ENCODE measurements at places on chromosomes 1 and 21.

DNA sequence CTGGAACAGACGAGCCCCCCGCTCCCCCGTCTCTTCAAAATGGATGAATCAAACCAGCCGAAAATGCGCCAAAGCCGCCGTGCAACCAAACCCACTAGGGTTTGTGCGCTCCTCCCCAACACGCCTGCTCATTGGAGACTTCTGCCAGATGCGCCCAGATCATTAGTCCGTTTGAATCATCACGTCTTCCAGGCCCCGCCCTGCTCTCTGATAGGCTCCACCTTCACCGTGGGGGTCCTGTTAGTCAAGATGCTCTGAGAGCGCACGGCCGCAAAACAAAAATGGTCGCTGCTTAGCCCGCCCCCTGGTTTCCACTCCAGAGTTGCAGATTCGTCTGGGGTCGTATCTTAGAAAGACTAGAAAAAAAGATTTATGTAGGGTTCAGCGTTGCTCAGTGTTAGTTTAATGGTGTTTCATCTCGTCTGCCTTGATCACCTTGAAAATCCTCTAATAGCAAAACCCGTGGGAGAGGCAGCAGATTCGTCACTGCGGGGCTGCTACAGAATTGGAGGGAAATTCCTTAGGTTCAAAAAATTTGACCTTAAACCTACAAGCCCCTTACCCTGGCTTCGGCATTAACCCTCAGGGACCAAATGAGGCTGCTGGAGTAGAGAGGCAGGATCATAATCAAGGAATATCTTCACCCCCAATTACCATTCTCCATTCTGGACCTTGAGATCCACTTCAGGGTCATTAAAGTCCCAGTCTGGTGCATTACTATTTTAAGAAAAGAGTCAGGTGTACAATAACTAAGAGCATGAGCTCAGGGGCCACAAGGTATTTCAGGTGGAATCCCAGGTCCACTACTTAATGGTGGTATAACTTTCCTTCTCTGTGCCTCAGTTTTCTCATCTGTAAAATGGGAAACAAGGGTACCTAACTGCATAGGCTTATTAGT lies at the start of gene NUCKS1:
NUCKS1 (minus strand) TSS at position 45 of the 898 bp plus-strand sequence. CDS start 209 bp downstream, outside the sequence.
- DNase-seq = peak; percentile 99

DNA sequence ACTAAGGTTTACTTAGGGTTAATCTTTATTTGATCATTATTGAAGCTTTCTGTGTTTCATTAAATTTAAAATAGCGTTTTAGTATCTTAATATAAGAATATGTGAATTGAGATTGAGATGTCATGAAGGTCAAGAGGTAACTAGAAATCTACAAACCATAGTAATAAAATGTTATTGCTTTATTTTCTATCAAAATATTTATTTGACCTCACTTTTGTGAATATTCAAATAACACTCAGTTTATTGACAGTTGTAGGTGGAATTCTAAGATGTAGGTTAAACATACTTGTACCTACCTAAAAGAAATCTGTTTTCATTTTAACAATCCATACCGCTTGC lies 5.7 kb downstream of the ADGRL2 start:
- no peak for DNase-seq

GRCh38 chr1:3068564-3069431 lies at the start of gene PRDM16:
Gene PRDM16 (plus strand): TSS chr1:3069203. CDS start chr1:3069260, 57 bp downstream.
- peak; percentile 33 for DNase-seq

- DNase-seq = no peak
These were observed 138.9 kb upstream of the SOD1 start for GRCh38 chr21:31520561-31521098.

- peak; percentile 64 for DNase-seq
These were observed 55.5 kb upstream of the TRIM67 start for GRCh38 chr1:231106347-231106746.

- no peak for DNase-seq
These were observed 68.9 kb upstream of the COL11A1 start for GRCh38 chr1:103177108-103177775.

DNA sequence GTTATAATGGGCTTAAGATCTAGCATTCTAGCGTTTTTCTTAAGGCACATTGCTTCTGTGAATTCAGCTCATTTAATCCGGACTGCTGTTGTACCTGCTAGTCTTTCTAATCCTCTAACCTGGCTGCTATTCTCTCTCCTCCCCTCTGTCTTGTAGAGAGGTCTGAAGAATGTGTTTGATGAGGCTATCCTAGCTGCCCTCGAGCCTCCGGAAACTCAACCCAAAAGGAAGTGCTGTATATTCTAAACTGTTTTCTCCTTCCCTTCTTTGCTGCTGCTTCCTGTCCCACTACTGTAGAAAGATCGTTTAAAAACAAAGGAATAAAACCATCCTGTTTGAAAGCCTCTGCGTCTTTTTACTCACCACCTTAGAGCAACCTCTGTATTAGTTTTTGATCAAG lies 37.3 kb downstream of the CDC42 start:
- DNase-seq = no peak

DNA sequence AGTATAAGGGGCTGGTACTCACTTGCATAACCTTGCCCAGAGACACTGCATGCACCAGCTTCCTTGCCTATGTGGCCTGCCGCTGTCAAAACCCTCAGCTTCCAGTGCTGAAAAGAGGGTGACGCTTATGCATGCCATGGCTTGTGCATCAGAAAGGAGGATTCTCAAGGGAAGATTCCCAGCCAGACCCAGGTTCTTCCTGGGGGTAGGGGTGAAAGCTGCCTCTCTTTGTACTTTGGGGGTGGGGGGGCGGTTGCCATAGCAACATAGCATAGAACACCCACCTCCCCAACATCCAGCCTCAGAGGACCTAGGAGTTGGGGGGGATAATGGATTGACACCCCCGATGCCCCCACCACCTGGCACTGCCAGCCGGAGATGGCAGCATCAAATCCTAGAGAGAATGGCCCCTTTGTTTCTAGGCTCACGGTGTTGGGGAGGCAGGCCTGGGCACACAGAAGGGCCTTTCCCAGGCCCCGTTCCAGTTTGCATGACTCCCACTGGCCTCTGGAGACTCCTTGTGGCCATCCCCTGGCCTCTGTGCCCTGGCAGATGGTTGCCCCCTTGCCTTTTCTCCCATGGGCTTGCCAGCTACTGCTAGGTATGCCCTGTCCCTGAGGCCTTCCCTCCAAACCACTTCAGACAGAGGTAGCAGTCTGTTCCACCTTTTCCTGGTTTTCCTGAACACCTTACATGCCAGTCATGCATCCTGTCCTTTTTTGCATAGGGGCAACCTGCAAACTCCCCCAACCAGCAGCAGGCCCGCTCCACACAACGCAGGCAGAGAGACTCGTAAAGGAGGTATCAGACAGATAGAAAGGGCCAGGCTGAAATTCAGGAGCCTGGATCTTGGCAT lies 44.6 kb downstream of the RHBG start:
- DNase-seq = no peak

DNA sequence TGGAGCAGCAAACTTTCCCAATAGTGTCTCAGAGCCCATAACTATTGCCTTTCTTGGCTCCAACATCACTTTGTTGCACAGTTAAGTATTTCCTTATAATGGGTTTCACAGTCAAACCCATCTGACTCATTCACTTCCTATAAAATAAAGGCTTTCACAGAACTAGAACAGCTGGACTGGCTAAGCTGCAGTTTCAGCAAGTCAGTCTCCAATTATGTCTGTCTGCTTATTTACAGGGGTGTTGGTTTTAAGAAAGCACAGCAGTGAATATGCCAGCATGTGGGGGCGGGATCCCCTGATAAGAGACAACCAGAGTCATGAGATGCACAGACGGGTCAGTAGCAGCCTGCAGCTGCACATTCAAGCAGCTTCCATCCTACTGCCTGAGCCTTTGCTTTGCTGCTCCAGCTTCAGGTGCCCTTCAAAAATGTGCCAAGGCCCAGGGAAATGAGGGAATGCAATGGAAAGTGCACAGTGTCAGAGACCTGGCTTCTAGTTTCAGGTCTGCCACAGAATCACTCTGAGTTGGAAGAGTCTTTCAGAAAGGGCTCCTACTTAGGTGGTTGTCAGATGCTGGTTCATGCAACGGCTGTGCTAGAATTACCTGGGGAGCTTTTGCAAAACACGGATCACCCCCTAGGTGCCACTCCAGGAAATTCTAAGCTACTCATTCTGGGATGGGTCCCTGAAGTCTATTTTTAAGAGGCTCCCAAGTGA lies 24.8 kb downstream of the RNF19B start:
- DNase-seq = peak; percentile 47

- DNase-seq = no peak
These were observed 29.6 kb upstream of the PCBP3 start for GRCh38 chr21:45613881-45614280.

DNA sequence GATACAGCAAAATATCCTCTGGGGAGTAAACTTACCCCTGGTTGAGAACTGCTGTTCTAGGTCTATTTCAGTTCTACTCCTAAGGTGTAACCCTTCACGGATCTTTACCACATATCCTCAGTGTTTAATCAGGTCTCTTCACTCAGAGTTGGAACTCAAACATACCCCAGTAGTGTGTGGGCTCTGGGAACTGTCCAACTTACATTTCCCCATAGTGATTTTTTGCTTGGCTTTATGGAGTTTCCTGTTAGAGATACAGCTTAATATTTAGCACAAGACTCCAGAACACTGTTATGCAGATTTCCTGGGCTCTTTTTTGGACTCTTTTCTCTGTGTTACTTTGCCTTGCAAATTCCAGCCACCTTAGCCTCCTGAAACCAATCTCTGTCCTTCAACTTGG lies 26.7 kb upstream of the LIN9 start:
- no peak for DNase-seq

GRCh38 chr1:195965475-195965874 lies 642.8 kb downstream of the KCNT2 start:
- no peak for DNase-seq

GRCh38 chr1:2948001-2948750 lies 73.1 kb upstream of the ACTRT2 start:
- DNase-seq = no peak

DNA sequence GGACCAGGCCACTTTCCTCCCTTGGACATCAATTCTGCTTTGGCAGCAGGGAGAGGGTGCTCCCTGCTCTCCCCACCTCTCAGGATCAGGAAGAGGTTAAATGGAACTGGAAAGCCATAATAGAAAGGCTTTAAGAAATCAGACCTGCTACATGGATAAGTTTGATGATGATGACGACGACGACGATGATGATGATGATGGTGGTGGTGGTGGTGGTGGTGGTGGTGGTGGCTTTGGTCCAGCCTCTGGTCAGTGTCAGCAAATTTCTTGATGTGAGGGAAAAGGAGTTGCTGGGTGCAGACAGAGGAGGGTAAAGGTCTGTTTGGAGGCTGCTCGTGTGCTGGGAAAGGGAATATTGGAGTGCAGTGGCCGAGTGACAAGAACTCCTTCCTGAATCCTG lies 36.8 kb downstream of the VWA5B1 start:
- DNase-seq = no peak

GRCh38 chr1:36352910-36353878 lies 29.7 kb upstream of the EVA1B start:
- DNase-seq = no peak

- DNase-seq = peak; percentile 60
These were observed 22.6 kb upstream of the RAB3GAP2 start for GRCh38 chr1:220294846-220295301.

DNA sequence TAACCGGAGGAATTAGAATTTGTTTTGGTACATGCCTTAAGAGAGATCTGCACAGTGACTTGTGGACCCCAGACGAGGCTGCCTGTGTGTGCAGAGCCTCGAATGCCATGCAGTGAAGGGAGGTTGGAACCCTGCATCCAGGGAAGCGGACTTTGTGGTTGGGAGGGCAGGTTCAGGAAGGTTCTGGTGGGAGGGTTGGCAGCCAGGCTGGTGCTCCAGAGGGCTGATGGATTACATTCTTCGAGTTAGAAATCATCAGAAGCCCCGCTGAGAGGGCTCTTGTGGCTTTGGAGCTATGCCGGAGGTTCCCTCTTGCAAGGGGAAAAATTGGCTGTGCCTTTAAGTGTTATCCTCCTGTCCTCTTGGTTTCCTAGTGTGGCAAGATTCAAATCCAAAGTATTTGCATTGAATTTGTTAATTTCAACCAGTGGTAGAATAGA lies 21.1 kb downstream of the ROR1 start:
- no peak for DNase-seq

DNA sequence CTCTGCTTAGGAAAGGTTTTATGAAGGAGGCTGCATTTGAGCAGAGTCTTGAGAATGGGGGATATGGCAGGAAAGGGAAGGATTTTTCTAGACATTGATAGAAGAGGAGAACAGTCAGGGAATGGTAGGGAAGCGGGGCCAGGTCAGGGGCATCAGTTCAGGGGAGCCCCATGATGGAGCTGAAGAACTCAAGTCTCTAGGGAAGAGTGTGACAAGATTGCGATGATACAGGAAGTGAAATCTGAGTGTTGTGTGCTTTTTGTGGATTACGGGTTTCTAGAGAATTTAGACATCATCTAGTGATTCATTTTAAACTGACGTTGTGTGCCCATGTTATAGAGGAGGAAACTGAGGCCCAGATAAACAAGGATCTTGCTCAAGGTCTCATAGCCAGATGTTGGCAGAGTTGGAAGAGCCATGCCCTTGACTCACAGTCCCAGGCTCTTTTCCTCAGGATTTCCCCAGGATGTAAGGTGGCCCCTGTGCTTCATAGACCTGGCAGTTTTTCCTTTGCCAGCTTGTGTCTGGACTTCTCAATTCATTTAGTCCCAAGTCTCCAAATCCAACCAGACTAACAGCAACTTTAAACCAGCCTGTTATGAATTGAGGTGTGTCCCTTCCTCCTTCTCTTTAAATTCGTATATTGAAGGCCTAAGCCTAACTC lies 130.3 kb downstream of the ROR1 start:
- DNase-seq = no peak

DNA sequence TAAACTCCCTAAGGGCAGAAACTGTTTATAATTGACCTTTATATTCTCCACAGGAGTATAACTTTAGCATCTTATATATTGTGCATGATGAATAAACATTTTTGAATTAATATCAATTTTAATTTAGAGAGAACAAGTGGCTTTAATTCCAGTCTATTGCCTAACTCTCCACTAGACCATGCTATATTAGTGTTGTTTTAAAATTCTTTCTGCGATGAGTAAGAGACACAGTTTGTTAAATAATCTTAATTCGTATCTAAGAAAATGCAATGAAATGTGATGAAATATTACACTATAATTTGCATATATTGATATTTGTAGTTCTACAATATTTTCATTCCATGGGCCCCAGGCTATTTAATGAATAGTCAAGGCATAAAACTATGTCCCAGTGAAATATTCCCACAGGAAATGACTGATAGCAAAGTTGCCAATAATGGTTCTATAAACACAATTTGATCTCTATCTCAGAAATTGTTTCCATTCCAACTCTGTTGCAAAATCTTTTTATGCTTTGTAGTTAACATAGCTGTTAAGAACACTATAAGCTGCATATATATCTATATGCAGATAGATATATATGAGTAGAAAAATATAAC lies 2.9 kb upstream of the SYDE2 start:
- peak; percentile 44 for DNase-seq

- DNase-seq = no peak
These were observed 1.5 kb downstream of the SIM2 start for GRCh38 chr21:36700295-36700970.

GRCh38 chr1:151939779-151940178 lies 30.5 kb upstream of the THEM4 start:
- no peak for DNase-seq

- no peak for DNase-seq
These were observed 20.0 kb downstream of the CACNA1E start for GRCh38 chr1:181503171-181503810.
